Pons (tissue), 1 donor: ENCODE measurements at places on chromosomes 5 and 9.
A peak's percentile ranks its signal among the peaks of the same experiment; 100 is the strongest.

DNA sequence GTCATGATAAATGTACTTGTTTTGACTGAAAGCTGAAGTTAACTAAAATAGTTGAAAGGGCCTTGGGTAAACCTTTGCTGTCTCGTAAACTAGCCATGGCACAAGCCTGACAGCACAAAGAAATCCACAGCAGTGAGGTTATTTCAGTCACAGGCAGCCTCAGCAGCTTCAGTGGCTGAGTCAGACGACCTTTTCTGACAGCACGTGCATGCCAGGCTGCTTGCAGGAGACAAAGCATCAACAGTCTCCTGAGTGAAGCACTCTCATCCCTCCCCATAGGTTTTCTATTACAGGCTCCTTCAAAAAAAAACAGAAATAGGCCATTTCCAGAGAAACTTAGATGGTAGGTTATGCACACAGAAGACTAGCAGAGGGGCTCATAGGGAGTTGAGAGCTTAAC lies 34.6 kb downstream of the OXCT1 start:
- peak; percentile 34 for DNase-seq

GRCh38 chr9:107489687-107490605 lies at the start of gene KLF4:
Gene KLF4 (minus strand): TSS chr9:107489769. CDS start chr9:107489172, 597 bp downstream.
- peak; percentile 71 for DNase-seq

DNA sequence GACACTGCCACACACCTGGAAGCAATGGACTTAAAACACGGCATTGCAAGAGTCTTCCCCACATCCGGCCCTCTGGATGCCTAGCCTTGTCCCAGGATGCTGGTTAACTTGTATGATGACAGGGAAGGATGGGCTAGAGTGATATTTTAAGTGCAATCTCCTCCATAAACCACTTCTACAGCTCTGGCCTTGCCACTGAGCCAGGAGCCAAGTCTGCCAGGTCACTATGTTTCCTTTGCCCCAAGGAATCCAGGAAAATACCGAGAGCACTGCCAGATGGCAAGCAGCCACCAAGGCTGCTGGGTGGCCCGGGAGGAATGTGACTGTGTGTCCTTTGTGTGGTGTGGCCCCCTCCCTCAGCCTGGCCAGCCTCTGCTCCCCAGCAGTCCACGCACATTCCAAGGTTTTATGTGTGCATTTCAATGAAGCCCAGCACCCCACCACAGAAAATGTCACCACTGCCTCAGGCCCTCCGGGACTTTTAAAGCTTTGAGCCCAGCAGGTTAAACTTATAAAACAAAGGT lies 106.0 kb downstream of the FRMD3 start:
- DNase-seq: peak; percentile 39

GRCh38 chr5:36734422-36734821 lies 128.0 kb downstream of the SLC1A3 start:
- DNase-seq: no peak
